ENCODE measurements at places on chromosomes 2 and 18.

- no peak for DNase-seq
These were observed 274.9 kb upstream of the VWC2L start for GRCh38 chr2:214135966-214136365.

- DNase-seq, result no peak
These were observed 177.2 kb downstream of the EN1 start for GRCh38 chr2:118670276-118670675.

DNA sequence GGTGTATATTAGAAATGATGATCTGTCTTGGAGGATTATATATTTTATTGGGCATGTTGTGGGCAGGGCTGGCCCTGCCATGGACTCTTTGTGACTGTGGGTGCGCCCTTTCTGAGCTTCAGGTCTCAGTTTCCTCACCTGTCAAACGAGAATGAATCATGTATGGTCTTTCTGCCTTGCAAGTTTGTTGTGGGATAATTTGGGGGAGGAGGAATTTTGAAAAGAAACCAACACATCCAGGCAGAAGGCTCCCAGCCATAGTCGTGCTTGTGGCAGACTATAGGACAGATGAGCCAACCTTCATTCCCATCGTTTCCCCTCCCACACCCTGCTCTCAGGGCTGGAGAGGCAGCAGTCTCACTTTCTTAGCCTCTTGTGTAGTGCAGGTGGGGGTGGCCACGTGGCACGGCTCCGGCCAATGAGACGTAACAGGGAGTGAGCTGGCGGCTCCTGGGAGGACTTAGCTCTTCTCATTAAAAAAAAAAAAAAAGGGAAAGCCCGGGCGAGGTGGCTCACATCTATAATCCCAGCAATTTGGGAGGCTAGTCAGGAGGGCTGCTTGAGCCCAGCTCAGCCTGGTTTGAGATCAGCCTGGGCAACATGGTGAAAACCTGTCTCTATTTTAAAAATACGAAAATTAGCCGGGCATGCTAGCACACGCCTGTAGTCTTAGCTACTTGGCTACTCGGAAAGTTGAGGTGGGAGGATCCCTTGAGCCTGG is 63.1 kb downstream of the RHOB start:
- no peak for DNase-seq

GRCh38 chr2:232512602-232513001 is 7.6 kb upstream of the PRSS56 start:
- no peak for DNase-seq

Measured in hematopoietic multipotent progenitor cell (in vitro differentiated cells).